ENCODE measurements at places on chromosomes 6 and 20.

DNA sequence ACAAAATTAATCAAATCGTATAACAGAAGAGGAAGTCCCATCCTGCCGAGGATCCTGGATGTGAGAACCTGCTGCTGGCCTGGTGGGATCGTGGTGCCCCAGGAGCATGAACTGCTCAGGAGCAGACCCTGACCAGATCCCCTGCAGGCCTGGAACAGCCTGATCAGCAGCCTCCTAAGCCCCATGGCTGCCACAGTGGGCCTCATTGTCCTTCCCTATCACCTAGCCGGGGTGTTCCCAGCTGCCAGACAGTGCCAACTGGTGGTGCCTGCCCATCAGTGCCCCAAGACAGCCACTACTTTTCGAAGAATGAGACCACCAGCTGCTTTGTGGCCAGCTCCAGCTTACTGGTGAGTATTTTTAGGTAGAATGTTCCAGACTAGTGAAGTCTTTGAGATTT is 19.6 kb upstream of the MAS1L start:
- DNase-seq = no peak

- DNase-seq = no peak
Measured at GRCh38 chr6:33915134-33915533, 111.3 kb upstream of the MLN start.

GRCh38 chr6:73696966-73697655 is 1.1 kb downstream of the CD109 start:
- DNase-seq = no peak

DNA sequence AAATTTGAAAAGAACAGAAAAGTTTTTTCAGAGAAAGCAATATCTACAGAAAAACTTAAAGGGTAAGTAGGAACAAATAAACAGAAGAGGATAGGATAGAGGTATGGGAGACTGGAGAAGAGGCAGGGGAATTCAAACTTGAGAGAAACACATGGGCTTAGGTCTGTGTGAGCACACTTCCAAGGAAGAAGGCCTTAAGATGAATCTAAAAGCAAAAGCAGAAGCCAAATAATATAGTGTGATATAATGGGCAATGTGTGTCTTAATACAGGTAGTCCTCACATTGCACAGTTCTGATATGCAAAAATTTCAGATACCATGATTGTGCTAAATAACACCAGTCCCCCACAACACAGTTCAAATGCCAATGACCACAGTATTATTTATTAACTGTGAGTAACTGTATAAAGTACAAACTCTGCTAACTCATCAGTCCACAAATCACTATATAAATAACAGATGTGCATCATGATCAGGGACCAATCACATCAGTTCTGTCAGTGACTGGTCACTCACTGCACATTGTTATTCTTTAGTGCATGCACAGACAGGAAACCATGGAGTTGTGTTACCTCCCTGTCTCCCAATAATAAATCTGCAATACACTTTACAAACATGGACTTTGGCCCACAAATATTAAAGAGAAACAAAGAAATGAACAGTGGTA is 18.6 kb downstream of the SNX14 start:
- DNase-seq = no peak

DNA sequence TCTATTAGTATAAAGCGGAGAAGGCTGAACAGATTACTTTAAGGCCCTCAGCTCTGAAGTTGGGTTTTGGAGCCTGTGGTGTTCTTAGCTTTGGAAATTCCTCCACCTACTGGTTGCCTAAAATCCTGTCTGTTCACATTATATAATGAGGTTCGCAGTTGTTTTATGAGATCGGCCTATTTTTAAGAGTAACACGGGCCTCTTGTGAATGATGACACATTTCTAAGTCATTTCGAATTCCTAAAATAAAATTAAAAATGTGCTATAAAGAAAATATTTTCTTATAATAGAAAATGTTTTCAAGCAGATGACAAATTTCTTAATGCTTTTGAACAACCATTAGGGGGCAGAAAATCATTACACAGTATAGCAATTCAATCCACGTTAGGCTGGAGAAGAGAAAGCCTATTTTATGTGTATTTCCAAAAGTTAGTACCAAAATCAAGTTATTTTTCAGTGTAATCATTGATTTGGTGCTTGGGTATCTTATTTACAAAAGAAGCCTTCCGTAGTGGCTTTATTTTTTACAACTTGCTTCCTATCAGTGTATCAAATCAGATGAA is 15.8 kb upstream of the FAM8A1 start:
- DNase-seq = no peak

DNA sequence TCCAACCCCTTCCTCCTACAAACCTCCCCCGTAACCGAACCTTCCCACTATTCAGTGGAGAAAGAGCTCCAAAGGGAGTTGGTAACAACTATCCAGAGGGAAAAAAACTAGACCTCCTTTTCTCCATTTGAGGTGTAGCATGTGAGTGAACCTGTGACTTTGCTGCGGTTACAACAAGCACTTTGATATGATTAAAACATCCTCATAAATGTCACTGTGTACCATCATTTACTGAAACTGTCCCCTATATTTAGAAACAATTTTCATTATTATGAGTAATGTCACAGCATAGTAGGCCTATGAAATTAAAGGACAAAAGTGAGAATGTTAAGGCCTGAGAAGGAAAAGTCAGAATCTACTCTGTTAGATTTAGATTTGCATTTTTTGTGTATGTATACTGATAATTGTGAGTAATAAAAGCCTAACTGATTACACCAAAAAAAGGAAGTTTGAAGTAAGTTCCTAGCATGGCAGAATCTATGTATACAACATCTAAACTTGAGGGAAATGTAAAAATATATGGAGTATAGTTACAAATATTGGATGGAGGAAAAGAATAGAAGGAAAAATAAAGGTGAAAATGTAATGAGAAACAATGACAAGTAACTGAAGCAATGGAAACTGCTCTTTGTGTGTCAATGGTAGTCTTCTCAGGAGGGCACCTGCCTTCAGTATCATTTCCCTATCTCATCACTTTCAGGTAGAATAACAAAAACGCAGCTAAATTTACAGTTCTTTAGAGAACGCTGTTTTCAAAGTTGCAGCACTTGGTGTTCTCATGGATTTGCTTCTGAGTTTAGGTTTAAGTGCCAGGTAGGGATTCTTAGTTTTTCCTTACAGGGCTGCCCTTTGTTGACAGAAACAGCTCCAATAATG is 145.9 kb downstream of the IMPG1 start:
- DNase-seq = no peak

- DNase-seq = no peak
Measured at GRCh38 chr20:49272654-49273053, 5.2 kb downstream of the ZNFX1 start.

GRCh38 chr6:157800420-157801237 is 22.4 kb upstream of the SNX9 start:
- no peak for DNase-seq

GRCh38 chr20:11205769-11206362 is 532.1 kb upstream of the JAG1 start:
- DNase-seq = no peak

DNA sequence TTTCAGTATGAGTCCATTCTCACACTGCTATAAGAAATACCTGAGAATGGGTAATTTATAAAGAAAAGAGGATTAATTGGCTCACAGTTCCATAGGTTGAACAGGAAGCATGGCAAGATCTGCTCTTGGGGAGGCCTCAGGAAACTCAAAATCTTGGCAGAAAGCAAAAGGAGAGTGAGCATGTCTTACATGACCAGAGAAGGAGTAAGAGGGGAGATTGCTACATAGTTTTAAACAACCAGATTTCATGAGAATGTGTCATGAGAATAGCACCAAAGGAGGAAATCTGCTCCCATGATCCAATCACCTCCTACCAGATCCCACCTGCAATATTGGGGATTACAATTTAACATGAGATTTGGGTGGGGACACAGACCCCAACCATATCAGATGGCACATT is 672.4 kb downstream of the HTR1B start:
- DNase-seq = no peak

DNA sequence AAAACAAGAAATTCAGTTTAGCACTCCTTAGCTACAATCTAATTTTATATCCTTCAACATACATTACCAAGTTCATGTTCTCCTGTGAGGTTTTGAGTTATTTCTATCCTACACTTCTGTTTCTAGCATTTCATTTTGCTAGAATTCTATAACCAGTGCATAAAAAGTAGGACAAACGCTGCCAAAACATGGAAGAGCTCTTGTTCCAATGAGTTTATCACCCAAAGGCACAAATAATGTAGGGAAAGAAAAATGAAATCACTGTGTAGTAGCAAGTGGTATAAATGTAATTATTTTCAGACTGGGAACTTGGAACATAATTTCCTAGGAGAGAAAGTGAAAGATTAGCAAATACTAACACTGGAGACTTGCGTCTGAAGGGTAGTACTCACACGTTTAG is 413.3 kb upstream of the NRSN1 start:
- no peak for DNase-seq

DNA sequence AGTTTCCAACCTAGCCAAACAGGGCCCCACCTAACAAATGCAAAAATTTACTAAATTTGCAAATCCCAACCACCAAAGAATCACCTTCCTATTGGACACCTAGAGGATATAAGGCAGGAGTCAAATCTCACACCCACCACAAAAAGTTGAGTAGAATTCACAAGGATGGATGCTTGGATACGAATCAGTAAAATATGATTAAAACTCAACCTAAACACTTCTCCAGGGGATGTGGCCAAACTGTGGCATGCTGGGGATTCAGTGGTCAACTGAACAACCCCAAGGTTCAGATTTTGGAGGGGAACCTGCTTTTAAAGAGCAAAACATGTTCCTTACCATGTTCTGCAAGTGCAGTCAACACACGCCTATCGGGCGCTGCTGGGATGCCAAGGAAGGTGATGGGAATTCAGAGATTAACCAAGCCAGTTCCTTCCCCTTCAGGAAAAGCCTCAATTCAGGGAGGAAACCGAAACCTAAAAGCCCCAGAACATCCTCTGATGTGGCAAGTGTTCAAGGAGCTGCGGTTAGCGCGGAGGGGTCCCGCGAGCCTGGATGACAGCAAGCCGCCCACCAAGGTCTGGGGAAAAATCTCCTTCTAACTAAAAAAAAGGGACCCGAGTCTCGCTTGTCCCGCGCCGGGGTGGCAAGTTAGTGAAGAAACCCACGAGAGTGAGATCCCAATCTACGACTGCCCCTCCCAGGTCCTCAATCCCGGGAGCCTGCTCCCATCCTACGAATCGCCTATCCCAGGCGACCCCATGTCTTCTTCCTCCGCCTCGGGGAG is 902 bp downstream of the SAMHD1 start:
- peak; percentile 10 for DNase-seq

DNA sequence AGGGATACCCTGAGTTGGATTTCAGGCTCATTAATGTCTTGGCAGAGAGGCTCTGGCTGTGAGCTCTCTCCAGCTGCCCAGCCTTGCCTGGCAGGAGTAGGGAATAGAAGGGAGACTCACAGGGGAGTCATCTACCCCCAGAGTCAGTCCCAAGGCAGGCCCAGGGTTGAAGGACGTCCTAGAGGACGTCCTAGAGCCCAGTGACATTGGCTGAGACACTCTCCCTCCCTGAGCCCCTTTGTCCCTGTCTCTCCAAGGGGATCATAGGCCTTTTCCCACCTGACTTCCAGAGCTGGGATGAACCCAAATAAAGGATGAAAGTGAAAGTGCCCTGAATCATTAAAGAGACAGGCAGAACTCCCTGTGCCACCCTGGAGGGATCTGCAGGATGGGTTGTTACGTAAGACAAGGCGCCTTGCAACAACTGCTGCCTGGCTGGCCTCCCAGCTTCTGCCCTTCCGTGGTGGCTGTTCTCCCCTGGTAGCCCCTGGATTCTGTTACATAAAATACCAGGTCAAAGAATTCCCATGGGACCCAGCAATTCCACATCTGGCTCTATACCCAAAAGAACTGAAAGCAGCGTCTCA is 53.6 kb upstream of the SIRPA start:
- DNase-seq = no peak

GRCh38 chr20:61765081-61765870 is 300.4 kb downstream of the TAF4 start:
- DNase-seq = no peak

DNA sequence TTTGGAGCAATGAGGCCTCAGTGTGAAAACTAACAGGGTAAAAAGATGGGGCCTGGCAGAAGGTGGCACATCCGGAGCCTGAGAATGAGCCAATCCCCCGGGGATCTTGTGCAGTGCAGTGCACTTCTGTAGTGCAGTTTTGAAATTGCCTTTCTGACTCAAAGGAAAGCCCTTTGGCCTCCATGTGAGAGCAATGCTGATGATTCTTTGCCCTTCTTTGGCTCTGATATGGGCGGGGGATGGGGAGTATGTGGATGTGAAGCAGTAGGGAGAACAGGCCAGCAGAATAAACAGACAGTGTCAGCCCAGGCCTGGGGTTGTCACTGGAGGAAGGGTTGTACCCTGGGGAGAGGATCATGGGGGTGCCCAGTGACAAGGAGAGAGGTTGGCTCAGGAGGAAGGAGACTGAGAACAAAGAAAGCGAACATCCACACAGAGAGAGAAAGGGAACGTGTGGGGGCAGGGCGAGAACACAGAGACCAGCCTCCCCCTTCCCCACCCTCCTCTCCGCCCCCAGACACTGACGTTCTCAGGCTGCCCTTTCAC is 351.2 kb downstream of the CDC5L start:
- no peak for DNase-seq

- DNase-seq = no peak
Measured at GRCh38 chr6:117739869-117740268, 64.6 kb downstream of the NUS1 start.

Data from stimulated activated CD8-positive, alpha-beta memory T cell treated with anti-CD3 and anti-CD28 coated beads, Interleukin-7, amount 100 ng/mL, for 48 hours (primary cell).